ENCODE measurements at places on chromosomes 3 and 15.

DNA sequence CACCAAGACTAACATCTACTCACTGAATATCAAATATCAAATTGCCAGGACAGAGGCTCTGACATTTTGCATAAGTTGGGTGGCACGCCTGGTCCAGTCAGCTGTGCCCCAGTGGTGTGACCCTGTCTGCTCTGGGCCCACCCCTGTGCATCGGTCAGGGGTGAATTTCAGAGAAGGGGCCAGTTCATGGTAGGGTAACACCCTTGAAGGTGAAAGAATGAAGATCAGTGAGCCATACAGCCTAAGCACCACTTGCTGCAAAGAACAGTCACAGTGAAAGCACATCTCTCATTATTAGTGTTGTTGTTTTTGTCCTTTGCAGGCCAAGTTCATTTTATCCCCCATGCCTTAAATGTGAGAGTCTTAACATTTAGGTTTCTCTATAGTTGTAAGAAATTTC lies 86.8 kb downstream of the MYRIP start:
- DNase-seq: peak; percentile 1

DNA sequence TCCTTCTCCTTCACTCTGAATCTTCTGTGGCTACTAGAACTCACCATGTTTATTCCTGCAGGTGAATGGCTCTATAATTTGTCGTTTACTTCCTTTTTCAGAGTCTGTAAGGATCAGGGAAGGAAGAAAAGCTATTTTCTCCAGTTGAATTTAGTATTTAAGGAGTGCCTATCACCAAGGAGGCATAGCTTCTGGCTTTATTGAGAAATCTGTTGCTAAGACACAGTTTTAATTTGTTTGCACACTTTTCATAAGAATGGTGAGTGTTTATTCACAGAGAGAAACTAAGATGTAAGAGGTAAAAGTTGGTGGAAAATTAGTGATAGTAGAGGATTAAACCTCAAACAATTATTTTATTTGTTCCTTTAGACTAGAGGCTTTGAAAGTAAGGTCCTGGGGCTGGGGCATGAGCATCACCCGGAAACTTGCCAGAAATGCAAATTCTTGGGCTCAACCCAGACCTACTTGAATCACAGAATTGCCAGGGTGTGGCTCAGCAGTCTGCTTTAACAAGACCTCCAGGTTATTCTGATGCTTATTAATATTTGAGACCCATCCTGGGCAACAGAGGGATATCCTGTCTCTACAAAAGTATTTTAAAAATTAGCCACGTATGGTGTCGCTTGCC lies 461.3 kb downstream of the AGBL1 start:
- no peak for DNase-seq

DNA sequence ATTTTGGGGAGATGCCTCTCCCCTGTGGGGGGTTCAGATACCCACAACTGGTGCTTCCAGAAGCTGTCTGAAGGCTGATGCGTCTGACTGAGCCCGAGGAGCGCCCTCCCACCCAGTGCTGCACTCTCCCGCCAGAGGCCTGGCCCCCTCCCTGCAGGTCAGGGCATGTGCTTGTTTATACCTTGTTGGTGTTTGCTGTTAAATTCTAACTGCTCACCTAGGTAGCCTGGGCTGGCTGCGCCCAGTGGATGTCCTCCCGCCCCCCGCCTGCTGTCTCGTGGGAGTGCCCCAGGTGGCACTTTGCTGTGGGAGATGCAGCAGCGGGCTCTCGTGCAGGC lies 12.9 kb downstream of the KLF13 start:
- no peak for DNase-seq

- no peak for DNase-seq
These were observed 45.4 kb downstream of the SOX14 start for GRCh38 chr3:137809509-137809908.

DNA sequence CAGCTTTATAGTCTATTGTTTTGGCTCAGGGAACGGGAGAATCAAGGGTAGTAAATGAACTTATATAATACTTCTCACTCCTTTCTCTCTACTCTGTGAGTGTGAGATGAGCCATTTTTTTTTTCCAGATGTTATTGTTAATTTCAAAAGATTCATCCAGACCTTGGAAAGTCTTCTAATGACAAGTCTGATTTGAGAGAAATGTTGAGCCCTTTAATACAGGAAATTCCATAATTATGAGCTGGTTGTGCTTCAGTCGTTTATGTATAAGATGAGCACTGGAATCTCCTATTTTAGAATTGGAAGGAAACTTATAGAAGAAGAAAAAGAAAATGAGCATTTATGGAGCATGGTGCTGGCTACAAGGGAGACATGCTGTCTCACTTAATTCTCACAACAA lies 92.0 kb downstream of the FBN1 start:
- DNase-seq: no peak

- no peak for DNase-seq
These were observed 45.1 kb downstream of the PLXNA1 start for GRCh38 chr3:127027811-127028548.

DNA sequence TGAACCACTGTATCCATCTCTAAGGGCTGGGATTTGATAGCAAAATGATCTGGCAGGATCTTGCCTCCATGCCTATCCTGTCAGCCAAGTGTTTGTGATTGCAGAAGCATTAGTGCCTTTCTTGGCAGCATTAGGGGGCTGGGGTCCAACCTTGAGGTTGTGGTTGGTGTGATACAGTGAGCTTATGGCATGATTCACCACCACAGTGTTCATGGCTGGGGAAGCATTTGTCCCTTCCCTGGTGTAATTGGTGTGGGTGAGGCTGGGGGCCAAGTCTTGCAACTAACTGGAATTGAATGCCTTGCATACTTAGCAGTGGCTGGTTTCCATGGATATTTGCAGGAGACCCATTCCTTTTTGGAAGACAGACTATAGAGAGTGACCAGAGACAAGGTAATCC lies 271.0 kb upstream of the TBL1XR1 start:
- DNase-seq: no peak

- DNase-seq: no peak
These were observed 723.9 kb upstream of the ALCAM start for GRCh38 chr3:104642827-104643226.

GRCh38 chr3:60025096-60026050 lies 975.5 kb upstream of the CFAP20DC start:
- no peak for DNase-seq

GRCh38 chr3:156093964-156094363 lies 26.4 kb upstream of the KCNAB1 start:
- no peak for DNase-seq

DNA sequence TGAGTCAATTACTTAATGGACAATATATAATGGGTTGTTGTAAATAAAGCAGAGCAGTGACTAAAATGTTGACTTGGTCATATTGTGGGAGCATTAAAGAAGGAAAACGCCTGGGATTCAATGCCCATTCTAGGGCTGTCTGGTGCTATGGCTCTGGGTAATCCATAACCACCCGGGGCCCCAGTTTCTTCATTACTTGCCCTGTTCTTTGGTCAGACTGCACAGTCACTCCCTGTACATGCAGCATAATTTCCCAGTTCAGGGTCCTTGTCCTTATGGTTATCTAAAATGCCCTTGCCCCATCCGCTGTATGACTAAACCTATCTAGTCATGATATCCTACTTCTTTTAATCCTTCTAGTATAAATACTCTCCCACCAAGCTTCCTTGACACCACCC lies 27.5 kb upstream of the DENND4A start:
- DNase-seq: no peak

DNA sequence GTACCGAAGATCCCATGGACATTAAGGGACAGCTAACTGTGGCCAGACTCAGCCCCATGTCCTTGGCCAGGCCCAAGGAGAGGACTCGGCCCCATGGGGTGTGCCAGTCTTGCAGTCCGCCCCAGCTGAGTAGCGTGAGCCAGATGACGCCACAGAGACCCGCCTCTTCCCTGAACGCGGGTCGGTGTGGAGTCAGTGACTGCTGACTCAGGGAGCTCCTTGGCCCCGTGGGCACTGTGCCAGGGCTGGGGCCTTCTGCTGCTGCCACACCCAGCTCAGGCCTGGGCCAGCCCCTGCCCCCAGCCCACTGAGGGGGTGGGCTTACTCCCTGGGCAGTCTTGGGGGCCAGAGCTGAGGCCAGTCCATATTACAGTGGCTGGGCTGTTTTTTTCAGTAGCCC lies 52.8 kb downstream of the PLXNA1 start:
- DNase-seq: no peak

GRCh38 chr3:148815316-148816110 lies 12.1 kb upstream of the CPB1 start:
- no peak for DNase-seq

DNA sequence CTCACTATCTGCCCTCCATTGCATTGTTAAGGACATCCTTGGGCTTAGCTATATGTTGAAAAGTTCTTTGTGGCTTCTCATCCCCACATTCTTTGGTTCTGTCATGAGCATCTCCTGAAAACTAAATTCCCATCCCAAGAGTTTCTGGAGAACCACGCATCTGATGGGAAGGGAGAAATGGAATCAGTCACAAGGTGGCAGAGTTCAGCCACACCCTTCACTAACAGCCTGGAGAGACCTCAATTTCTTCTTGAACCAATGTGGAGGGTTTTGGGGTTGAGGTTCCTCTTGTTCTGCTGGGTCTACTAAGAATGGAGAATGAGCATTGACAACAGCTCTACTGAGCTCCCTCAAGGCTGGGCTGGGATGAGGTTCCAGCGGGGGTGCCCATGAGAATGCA lies 15.6 kb upstream of the MAGEL2 start:
- no peak for DNase-seq
